ENCODE measurements at places on chromosomes 3 and 15.

- no peak for DNase-seq
Measured at GRCh38 chr15:76344893-76345582, 8.5 kb downstream of the ISL2 start.

DNA sequence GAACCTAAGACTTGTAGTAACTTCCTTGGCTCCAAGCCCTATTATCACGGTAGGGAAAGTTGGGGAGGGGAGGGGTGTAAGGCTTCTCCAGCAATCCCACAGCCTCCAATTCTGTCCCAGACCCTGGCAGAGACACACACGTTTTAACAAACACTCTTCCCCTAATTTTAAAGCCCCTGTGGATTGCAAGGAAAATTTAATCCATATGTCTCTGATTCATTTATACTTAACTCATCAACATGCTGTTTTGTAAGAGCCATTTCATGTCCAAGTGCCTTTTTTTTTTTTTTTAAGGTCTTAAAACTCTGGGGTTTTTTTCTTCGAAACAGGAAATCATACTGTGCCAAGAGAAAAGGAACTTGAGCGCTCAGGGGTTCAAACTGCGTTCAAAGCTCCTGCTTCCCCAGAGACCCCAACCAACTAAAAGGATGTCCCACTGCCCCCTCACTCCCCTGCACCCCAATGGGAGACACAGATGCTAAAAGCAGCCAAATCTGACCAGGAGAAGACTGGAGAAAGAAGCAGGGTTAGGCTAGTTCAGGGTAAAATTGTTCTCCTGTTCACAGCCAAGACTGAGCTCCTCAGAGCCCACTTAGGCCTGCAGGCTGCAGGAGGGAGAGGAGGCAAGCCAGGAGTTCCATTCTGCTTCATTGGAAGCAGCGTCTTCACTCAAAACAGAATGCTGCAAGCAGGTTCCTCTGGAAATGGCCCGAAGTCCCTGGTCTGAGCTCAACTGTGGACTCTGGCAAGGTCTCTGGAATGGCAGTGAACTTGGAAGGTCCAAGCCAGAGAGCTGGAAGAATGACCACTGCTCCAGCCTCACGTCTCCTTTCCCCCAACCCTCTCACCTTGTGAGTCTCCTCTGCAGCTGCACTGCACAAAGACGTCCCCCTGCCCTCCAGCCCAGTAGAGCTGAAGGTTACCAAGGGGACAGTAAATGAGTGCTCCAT, 172.5 kb downstream of the NTRK3 start:
- no peak for DNase-seq

- no peak for DNase-seq
Measured at GRCh38 chr3:167669699-167670098, 16.0 kb upstream of the WDR49 start.

DNA sequence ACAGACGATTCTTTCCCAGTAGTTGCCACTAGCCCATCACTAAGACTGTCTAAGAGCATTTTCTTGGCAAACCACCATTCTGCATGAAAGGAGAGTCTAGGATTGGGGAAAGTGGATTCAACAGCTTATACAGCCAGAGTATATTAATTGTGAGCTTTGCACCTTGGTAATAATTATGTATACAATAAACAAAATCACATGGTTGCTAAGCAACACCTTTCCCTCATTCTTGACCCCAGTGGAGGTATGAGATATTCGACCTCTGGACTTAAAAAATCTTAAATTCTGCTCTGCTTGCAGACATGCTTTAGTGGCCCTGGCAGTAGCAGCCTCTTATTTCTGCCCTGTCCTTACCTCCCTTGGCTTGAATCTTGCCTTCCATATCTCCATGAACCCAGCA, 73.1 kb downstream of the PPP2R3A start:
- no peak for DNase-seq

DNA sequence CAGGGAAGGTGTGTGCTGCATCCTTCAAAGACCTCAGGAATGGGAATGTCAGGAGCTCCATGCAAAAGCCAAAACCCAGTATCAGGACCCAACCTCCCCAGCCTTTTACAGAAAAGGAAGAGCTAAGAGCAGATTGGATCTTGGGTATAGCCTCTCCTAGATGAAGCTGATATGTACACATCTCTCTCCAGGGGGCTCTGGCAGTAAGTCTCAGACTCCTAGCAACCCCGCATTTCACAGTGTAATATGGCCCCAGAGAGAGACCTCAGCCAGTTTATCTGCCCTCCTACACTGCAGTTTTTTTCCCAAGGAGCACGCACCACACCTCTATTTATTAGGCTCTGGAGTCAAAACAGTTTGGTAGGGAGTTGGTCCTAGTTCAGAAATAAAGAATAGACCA, 88.2 kb downstream of the RBPMS2 start:
- DNase-seq, result no peak

DNA sequence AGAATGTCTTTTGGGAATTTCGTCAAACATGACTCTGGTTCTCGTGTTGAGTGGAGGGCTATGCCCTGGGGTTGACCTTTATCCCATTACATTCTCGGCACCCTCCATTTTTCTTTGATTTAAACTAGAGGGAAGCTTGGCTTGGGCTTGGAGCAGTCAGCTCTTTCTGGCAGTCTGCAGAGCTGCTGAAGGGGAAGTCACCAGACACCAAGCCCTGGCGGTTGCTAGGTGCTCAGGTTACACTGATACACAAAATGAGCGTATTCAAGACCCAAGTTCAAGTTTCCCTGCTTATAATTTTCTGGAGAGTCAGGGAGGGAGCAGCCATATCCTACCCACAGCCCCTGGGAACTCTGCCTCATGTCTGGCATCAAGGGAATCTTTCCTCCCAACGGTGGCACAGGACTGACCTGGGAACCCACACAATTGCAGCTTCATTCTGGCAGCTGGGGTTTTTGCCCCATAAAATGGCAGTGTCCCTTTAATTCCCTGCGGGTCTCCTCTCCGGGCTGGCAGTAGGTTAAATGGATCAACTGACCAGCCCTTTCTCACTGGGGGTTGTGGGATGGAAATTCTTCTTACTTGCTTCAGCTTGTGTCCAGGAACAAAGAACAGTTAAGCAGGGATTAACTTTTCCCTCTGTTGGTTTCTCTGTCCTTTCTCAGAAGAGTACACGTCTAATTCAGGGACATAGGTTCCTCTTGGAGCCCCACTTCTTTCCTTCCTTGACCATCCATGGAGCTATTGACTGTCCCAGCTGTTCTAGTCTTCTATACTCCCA, 110.0 kb upstream of the DLG1 start:
- no peak for DNase-seq

GRCh38 chr3:124529826-124530571, 200.3 kb upstream of the UMPS start:
- DNase-seq, result no peak

GRCh38 chr3:140424726-140425125, 253.1 kb upstream of the TRIM42 start:
- no peak for DNase-seq

- no peak for DNase-seq
Measured at GRCh38 chr3:35528728-35529127, 110.6 kb upstream of the ARPP21 start.

GRCh38 chr3:37605572-37606153, 256.0 kb upstream of the CTDSPL start:
- no peak for DNase-seq

- no peak for DNase-seq
Measured at GRCh38 chr15:79403501-79403900, 28.6 kb upstream of the MINAR1 start.
